ENCODE measurements at places on chromosomes 5 and 9.

DNA sequence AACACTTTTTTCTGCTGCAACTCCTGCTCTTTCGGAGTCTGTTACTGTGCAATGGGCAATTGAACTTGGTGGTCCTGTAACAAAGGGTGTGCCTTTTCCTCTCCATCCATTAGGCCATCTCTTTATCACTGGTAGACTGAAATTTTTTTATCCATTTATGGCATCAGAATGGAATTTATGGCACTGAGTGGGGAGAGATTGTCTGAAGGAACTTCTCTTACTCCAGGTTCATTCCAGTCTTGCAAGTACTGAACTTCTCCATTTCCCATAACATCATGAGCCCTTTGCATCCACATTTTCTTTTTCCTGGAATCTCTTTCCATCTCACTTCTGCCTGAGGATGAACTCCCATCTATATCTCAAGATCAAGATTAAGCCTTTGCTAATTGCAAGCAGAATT, 10.0 kb downstream of the SLC46A2 start:
- DNase-seq, result no peak

DNA sequence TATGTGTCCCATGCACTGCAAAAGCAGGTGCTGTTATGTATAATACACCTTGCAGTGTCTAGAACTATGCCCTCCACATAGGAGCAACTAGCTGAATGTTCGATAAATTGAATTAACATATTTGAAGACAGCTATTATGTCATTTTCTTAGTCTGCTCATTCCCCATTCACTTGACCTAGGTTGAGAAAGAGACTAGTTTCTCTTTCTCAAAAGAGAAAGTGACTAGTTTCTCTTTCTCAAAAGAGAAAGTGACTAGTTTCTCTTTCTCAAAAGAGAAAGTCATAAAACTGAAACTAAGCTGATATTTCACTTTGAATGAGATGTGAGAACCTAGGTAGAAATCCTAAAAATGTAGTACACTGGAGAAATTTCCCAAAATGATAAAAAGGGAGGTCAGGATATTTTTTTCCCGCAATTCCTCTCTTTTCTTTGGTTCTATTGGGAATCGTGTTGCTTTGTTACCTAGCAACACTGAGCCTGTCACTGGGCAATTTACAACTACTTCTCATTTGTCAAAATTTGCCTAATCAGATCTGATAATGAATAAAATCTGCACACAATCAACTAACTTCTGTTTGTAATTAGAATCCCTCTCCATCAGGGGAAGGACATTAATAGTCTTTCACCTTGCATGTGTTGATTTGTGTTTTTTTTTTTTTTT, 132.0 kb upstream of the GRIA1 start:
- no peak for DNase-seq

- peak; percentile 19 for DNase-seq
Measured at GRCh38 chr5:147369742-147370374, 135.0 kb downstream of the STK32A start.

DNA sequence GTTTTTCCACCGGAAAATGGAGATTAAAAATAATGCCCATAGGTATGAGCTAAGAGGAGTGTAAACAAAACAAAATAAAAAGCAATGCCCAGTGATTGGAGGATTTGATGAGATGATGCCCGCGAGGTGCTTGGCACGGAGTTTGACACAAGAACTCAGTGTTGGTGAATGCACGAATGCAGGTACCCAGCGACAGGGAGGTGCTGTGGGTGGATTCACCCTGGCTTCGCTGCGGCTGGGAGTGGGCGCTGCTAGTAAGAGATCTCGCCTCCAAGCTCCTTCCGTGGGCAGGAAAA, 526 bp upstream of the STXBP1 start:
- DNase-seq, result no peak

GRCh38 chr5:143790457-143791112, 21.4 kb upstream of the HMHB1 start:
- no peak for DNase-seq
